Activated effector memory CD4-positive, alpha-beta T cell treated with anti-CD3 and anti-CD28 coated beads, Interleukin-2, amount 50 U/mL, for 16 hours (primary cell): ENCODE measurements at places on chromosomes 2 and 18.

GRCh38 chr2:238963161-238963970 lies 115.5 kb downstream of the TWIST2 start:
- DNase-seq: no peak

GRCh38 chr18:58911241-58911640 lies 46.6 kb downstream of the ZNF532 start:
- DNase-seq: no peak

DNA sequence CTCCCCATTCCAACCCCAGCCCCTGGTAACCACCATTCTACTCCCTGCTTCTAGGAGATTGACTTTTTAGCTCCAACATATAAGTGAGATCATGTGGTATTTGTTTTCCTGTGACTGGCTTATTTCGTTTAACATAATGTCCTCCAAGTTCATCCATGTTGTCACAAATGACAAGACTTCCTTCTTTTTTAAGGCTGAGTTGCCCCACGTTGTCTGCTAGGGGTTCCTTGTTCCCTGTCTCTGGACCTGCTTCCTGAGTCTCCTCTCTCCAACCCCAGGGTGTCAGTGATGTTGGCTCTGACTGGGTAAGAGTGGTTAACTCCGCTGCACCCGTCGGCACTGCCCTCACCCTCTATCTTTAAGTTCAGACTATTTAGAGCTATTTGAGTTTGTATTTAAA lies 175.2 kb downstream of the SH3RF3 start:
- DNase-seq: no peak

- DNase-seq: no peak
Observed at GRCh38 chr18:13446024-13446423, 227.5 kb downstream of the LDLRAD4 start.

- no peak for DNase-seq
Observed at GRCh38 chr18:66616523-66616983, 12.7 kb upstream of the CDH19 start.
